ENCODE measurements at places on chromosomes 12 and 14.

GRCh38 chr14:72439707-72440106 is 454.2 kb downstream of the DPF3 start:
- no peak for DNase-seq

- no peak for DNase-seq
Measured at GRCh38 chr12:62787611-62788010, 147.3 kb downstream of the PPM1H start.

- no peak for DNase-seq
Measured at GRCh38 chr14:105423488-105424195, 4.0 kb downstream of the MTA1 start.

- no peak for DNase-seq
Measured at GRCh38 chr12:58364389-58365086, 423.2 kb downstream of the ATP23 start.

GRCh38 chr12:58877243-58877743 is 43.0 kb downstream of the LRIG3 start:
- no peak for DNase-seq

GRCh38 chr14:86940106-86940505 is 1052.9 kb downstream of the GALC start:
- DNase-seq = no peak

DNA sequence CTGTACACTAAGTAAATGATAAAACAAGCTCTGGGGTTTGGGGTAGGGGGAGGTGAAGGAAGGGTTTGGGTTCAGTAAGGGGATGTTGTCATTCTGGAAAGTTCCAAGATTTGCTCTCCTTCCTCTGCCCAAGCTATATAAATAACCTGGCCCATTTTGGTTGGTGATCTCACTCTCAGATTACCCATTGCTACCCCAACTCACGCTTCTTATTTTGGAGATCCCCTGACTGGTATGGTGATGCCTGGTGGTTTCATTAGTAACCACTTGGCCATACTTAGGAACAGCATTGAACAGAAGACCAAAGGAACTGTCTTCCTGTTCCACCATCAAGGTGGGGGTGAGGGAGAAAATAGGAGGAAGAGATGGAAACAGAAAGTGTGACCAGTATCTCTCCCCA is 259.6 kb upstream of the TBX3 start:
- DNase-seq = no peak

- no peak for DNase-seq
Measured at GRCh38 chr12:73589220-73589619, 948.4 kb upstream of the ATXN7L3B start.

GRCh38 chr14:69647213-69647612 is 35.8 kb downstream of the SUSD6 start:
- no peak for DNase-seq

GRCh38 chr12:57320639-57321038 is 69.7 kb upstream of the STAC3 start:
- no peak for DNase-seq

DNA sequence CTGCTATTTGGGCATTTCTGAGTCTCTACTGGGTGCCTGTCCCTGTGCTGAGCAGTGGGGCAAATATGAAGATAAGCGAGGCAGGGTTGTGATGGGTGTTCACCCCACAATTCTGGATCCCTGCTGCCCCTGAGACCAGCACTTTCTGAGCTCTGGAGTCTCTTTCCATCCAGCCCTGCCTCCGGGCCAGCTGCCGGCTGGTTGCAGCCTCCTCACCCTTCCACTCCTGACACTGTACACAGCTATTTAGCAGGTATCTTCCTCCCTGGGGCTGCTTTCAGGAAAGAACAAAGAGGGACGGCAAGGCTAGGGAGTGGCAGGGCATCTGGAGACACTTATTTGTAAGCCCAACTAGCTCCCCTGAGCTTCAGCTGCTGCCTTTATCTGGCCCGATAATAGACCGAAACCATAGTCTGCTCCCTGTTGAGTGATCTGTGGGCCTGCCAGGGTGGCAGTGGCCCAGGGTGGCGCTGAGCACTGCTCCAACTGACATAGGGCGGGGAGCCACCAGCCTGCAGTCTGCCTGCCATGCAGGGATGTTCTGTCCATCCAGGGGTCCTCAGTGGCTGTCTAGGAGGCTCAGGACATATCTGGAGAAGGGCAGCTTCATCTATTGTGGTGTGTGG is 7.6 kb upstream of the KRT80 start:
- DNase-seq = no peak

DNA sequence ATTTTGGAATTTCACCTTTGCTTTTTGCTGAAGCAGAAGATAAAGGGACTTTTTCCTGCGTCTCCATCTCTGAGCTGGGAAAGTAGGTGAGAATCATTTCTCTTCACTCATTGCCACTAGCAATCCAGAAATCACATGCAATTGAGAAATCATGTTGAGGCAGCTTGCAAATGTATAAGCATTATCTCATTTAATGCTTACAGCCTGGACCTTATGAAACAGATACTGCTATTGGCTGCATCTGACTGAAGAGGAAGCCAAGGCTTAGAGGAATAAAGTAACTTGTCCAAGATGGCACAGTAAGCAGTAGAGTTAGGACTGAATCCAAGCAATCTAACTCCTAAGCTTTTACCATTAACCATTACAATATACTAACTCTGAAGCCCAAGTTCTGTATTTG is 122.4 kb downstream of the FIGNL2 start:
- no peak for DNase-seq

- DNase-seq = no peak
Measured at GRCh38 chr14:67510121-67510520, 21.6 kb upstream of the TMEM229B start.

DNA sequence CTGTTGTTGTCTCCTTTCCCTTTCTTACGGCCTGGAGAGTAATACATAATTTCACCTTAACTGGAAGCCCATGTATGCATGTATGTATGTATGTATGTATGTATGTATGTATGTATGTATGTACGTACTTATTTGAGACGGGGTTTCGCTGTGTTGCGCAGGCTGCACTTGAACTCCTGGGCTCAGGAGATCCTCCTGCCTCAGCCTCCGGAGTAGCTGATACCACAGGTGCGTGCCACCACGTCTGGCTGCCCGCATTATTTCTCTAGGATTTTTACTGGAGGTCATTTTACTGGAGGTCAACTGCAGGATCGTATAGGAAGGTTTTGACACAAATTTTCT is 644 bp upstream of the OS9 start:
- DNase-seq = no peak

- DNase-seq = no peak
Measured at GRCh38 chr12:28802706-28803438, 346.2 kb upstream of the FAR2 start.

GRCh38 chr12:99455350-99456035 is 192.1 kb upstream of the GARIN6 start:
- DNase-seq = no peak

DNA sequence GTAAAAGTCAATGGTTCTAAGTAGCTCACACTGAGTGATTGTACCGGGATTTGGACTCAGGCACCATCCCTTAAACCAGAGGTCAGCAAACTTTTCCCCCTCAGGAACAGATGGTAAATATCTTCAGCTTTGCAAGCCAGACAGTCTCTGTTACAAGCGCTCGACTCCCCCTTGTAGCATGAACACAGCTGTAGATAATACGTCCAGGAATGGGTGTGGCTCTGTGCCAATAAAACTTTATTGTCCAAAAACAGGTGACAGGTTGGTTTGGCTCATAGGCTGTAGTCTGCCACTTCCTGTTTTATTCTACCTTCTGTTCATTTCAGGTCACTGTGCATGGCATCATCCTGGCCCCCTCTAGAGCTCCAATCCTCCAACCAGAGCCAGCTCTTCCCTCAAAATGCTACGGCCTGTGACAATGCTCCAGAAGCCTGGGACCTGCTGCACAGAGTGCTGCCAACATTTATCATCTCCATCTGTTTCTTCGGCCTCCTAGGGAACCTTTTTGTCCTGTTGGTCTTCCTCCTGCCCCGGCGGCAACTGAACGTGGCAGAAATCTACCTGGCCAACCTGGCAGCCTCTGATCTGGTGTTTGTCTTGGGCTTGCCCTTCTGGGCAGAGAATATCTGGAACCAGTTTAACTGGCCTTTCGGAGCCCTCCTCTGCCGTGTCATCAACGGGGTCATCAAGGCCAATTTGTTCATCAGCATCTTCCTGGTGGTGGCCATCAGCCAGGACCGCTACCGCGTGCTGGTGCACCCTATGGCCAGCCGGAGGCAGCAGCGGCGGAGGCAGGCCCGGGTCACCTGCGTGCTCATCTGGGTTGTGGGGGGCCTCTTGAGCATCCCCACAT is 7.6 kb downstream of the BDKRB1 start:
- no peak for DNase-seq

DNA sequence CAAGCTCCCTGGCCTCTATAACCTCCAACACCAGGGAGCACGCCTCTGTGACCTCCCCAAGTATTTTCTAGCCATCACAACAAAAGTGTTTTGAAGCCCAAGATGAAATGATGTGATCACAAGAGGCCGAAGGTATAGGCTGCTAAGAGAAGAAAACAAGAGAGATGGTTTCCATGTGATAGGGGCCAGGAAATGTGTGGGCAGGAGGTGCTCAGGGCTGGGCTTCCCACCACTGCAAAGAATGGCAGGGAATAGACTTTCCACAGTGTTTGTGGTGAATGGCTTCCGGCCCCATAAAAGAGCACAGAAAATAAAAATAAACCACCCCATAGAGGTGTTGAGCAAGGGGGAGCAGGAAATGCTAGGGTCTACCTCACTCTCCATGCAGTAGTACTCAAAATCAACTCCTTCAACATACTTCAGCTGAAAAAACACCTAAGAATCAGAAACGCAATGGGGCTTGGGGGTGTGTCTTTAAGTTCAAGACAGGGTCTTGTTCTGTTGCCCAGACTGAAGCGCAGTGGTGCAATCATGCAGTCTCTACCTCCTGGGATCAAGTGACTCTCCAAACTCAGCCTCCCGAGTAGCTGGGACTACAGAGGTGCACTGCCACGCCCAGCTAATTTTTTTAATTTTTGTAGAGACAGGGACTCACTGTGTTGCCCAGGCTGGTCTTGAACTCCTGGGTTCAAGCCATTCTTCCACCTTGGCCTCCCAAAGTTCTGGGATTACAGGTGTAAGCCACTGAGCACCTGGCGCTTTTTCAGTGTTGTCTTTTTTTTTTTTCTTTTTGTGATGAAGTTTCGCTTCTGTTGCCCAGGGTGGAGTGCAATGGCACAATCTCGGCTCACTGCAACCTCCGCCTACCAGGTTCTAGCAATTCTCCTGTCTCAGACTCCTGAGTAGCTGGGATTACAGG is 27.1 kb downstream of the DAD1 start:
- DNase-seq = peak; percentile 91

DNA sequence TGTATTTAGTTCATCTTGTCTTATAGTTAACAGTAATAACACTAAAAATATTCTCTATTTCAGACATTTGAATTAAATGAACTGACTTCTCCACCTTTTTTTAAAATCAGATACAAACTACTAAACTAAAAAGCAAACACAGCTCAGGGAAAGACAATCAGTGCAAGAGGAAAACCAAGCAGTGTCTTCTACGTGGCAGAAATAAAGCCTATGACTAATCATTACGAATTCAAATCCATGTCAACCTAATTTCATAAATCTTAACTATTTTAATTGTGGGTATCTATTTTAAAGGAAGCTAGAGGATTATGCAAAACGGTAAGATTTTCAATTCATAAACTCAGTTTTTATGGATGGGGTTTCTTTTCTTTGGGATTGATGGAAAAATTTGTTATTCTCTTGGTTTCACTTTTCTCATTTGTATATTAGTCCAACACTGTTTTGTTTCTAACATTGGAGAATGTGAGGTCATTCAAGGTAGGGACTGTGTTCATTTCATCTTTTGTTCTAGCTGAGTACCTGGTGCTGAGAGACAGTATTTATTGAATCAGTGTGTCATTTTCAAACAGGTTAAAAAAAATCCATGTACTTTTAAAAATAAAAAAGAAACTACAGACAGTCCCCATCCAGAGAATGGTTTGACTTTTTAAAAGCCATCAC is 12.8 kb upstream of the PALS1 start:
- DNase-seq = no peak

- no peak for DNase-seq
Measured at GRCh38 chr14:64683264-64683663, 21.0 kb upstream of the PLEKHG3 start.

DNA sequence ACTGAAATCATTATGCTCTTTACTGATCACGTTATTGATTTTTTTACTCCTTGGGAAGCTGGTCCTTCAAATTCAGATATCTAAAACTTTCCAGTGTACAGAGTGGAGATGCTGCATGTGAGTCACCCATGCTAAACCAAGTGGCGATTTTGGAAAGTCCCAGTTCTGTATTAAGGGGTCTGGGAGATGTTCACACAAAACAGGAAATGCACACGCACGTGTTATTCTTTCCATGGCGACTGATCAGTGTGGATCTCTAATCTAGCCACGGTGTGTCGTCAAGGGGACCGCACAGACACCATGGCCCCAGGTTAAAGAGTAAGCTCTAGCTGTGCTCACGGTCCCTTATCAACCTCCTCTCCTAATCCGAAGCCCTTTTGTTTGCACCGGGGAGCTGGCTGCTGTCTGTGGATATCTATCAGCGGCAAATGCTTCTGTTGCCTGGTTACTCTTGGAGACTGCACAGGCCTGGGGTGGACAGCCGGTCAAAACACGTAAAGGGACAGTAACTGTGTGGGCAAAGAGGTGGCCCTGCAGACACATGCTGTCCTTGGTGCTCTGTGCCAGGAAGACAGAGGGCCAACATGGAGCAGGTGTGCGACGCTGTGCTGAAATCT is 96.6 kb downstream of the RIMBP2 start:
- no peak for DNase-seq

- DNase-seq = peak; percentile 83
Measured at GRCh38 chr12:64669270-64669842, 59.1 kb downstream of the RASSF3 start.

- DNase-seq = peak; percentile 1
Measured at GRCh38 chr12:26471560-26471959, 276.2 kb downstream of the SSPN start.

- peak; percentile 9 for DNase-seq
Measured at GRCh38 chr14:89336338-89336737, 80.7 kb downstream of the FOXN3 start.

GRCh38 chr14:35078082-35078481 is 32.0 kb downstream of the FAM177A1 start:
- DNase-seq = no peak

DNA sequence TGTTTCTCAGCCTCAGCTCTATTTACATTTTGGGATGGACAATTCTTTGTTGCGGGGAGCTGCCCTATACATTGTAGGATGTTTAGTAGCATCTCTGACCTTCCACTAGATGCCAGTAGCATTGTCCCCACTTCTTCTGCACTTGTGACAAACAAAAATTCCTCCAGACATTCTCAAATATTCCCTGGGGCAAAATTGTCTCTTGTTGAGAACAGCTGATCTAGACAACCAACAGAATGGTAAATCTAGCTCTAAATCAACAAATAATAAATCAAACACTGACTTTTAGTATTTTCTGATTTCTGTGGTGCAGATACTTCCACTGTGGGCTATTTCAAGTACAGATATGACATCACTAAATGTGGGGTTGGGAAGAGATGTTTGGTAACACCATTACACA is 60.7 kb downstream of the MSRB3 start:
- DNase-seq = no peak

DNA sequence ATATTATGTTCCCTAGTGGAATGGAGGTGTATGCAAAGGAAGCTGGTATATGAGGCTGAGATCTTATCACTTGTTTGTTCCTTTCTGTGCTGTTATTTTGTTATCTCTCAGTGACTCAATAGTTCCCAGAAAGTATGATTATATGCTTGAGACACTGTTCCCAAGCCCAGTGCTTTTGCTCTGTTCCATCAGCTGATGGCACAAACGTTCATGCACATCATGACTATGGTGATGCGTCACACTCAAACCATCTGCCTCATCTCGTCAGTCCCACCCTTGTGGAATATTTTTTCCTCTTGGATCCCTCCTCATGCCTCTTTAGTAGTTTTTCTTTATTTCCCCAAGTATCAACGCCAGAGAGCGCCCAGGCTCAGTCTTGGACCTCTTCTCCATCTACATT is 786.9 kb downstream of the AACS start:
- no peak for DNase-seq
